Activated naive CD8-positive, alpha-beta T cell treated with anti-CD3 and anti-CD28 coated beads, Interleukin-2, amount 50 U/mL, for 24 hours (primary cell): ENCODE measurements at places on chromosomes 13 and 19.

DNA sequence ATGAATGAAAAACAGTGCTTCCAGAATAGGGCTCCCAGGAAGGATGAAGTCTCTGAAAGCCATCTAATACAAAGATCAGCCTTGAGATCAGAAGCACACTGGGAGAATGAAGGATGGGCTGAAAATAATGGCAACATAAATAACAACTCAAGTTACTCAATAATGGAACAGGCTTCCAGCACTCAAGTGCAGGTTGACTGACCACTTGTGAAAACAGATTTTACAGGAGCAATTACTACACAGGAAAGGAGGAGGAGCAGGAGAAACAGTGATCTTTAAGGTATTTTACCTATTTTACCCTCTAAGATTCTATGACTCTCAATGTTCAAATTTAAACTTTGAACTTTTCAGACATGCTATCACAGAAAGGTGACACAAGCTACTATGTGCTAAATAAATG lies 106.0 kb downstream of the USP12 start:
- no peak for DNase-seq

DNA sequence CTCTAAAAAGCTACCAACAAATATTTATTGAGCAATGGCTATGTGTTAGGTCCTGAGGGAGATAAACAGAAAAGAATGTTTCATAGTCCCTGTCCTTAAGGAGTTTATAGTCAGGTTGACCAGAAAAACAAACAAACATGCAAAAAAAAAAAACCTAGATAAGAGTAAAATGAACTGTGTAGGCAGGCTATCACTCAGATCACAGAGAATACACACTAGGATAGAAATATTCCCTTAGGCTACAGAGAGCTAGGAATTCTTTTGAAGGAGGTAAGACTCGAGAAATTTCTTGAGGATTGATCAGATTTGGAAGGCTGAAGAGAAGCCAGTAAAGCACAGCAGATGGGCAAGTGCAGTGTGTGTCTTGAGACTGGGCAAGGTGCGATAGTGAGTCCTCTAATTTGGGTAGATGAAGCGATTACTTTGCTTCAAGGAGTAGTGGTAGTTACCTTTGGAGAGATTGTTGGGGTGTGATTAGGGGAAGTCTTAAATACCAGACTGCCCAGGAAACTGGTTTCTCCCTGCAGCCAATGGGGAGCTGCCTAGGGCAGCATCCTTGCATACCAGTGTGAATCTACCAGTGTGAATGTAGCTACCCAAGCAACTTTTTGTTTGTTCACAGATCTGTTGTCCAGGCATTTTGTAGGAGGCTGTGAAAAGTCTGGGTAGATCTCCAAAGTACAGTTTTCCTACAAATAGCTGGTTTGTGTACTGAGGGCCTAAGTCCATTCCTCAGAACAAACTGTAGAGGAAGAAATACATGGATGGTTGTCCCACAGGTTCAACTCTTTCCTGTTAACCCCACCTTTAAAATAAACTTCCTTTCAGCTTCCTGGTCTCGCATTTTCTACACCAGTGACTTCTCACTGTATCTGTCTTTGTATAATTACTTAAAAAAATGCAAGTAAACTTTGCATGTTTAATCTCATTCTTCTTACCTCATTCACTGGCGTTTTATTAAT lies 314.1 kb downstream of the KLF5 start:
- DNase-seq: no peak

DNA sequence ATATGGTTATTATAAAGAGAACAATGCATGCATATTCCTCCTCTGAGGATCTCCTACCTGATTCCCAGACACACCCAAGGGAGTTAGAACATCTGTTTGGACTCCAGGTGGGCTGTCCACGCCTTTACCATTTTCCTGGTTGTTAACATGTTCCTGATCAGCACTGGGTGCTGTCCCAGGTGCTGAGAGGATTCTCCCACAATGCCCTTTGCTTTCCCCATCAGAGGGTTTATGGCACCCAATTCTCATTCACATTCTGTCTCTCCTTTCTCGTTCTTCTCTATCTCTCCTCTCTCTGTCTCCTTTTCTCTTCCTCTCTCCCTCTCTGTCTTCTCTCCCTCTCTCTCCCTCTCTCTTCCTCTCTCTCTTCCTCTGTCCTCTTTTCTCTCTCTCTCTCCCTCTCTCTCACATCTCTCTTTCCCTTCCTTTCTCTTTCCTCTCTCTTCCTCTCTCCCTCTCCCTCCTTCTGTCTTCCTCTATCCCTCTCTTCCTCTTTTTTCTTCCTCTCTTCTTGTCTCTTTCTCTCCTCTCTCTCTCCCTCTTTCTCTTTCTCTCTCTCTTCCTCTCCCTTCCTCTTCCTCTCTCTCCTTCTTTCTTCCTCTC lies 3.3 kb upstream of the RDH13 start:
- DNase-seq: no peak

DNA sequence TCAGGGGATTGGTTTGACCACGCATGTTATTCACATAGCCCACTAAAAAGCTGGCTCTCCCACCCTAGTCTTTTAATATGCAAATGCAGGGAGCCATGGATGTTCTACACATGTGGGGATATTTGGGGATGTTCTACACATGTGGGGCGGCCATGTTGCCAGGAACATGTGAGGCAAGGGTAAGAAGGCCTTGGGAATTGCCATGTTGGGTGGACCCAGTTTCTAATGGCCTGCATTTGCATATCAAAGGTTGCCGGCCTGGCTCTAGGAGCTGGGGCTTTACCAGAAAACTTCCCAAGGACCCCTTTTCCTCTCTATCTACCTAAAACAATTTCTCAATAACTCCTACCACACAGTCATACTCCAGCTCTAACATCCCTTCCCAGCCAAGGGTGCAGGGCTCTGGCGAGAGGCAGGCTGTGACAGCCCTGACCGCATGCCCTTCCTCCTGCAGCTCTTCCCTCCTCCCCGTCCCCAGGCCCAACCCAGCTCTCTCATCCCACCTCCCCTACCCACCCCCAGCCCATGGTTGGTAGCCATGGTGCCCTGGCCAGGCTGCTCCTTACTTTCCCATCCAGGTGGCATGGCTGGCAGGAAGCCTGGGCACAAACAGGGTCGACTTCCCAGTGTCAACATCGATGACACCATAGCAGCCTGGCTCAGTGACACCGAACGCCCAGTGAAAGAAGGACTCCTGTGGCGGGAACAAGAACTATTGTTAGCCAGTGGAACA lies 11.0 kb downstream of the PEPD start:
- DNase-seq: no peak

GRCh38 chr19:33715462-33715861 lies 81.2 kb upstream of the KCTD15 start:
- DNase-seq: no peak

GRCh38 chr19:57248646-57249045 lies 8.2 kb downstream of the ZNF805 start:
- no peak for DNase-seq

DNA sequence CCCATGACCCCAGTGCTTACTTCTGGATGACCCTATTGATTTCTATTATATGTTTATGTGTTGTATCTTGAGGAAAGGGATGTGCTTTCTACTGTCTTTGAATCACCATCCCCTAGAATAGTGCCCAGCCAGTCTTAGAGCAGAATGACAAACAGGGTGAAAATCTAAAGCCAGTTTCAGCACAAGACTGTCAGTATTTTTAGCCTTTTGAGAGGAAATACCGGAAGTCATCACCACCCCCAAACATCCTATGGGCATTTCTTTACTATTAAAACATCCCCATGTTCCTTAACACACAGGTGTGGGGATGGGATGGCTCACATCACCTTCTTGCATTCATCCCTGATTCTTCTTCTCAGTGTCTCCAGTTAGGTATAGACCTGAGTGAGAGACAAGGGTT lies 52.1 kb upstream of the UBE2L5 start:
- DNase-seq: no peak

GRCh38 chr19:13255041-13255718 lies 105.0 kb downstream of the IER2 start:
- no peak for DNase-seq

- DNase-seq: no peak
These were observed 570.9 kb downstream of the GPC6 start for GRCh38 chr13:93797463-93797862.

DNA sequence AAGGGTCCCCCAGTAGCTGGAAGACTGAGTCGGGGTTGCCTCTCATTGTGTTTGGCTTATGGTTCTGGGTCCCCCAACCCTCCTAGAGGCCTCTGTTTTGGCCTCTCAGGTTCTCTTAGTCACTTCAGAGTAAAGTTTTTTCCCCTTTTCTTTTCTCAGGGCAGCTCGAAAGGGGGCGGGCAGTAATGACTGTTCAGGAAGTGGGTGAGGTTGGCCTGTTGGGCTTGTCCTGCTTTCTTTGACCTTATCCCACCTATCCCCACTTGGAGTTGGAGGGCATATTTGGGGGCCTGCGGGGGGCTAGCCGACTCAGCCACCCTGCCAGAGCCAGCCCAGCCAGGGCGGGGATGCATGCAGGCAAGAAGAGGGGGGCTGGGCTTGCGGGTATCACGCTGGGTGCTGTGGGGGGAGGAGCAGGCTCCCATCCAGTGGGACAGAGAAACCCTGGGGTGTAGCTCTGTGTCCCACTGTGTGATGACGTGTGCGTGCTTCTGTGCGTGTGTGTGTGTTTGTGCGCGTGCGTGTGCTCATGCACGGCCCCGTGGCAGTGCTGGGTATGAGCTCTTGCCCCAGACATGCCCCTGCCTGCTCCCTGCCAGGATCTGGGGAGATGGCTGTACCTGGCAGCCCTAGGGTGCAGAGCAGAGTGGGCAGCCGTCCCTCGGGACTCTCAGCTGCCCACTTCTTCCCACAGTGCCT lies 1.4 kb downstream of the CIC start:
- peak; percentile 71 for DNase-seq

GRCh38 chr19:8662263-8662662 lies 31.8 kb downstream of the NFILZ start:
- DNase-seq: no peak

DNA sequence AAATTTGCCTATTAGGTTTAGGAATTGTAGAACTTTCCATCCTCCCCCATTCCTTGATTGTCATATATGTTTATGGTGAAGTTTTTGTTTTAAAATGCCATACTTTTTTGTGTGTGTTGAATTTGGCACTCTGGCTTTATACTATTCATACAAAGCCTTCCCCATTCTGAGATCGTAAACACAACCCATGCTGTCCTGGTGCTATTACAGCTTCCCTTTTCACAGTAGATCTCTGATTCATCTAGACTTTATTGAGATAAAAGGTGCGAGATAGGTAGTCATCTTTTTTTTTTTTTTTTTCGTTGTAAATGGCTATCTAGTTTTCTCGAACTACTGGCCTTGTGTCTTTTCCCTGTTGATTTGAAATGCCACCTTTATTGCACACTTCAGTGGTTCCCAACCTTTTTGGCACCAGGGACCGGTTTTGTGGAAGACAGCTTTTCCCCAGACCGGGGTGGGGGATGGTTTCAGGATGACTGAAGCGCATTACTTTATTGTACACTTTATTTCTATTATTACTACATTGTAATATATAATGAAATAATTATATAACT lies 94.6 kb downstream of the LRCH1 start:
- no peak for DNase-seq

DNA sequence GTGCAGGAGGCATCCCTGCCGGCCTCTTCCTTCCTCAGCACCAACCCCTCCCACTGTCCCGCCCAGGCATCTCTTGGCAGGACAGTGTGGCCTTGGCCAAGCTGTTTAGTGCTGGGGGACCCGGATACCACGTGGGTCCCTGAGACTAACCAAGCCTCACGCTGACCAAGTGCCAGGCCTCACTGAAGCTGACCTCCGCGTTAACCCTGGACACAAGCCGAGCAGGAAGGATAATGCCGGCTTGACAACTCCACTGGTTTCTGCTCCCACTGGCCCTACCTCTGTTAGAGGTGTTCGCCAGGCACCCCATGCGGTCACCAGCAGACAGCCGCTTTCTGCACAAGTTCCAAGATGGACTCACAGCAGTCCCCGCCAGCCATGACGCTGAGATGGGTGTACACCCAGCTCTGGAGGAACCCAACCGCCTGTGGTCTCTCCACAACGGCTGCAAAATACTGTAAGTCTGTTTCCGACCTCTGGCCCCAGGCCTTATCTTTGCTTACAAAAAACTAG lies 12.4 kb downstream of the GRTP1 start:
- DNase-seq: no peak

- DNase-seq: no peak
These were observed 120.6 kb downstream of the COL4A1 start for GRCh38 chr13:110186231-110186855.

DNA sequence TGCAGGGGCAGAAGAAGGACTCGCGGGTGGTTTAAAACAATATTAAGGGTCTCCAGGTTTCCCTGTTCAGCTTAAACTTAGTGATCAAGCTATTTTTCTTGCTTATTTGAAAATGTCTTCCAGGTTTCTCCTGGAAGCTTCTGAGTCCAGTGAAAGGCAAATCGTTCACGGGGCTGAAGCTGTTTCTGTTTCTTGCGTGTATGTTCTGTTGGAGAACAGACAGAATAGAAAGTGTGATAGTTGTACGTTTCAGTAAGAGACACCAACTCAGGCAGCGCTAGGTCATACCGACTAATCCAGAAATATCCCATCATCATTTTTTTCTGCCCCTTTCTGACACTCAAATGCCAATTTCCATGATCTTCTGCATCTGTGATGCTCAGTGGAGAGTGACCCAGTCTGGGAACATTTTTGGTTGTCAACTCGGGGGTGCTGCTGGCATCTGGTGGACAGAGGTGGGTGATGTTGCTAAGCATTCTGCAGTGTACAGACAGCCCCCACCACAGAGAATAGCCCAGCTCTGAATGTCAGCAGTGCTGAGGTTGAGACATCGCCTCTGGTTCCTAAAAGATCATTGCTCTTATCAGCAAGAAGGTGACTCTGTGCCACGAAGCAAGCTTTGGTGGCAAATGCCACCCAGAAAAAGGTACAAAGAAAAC lies 4.3 kb downstream of the KLF2 start:
- DNase-seq: peak; percentile 30

- DNase-seq: no peak
These were observed 17.0 kb downstream of the COMP start for GRCh38 chr19:18774107-18774506.

DNA sequence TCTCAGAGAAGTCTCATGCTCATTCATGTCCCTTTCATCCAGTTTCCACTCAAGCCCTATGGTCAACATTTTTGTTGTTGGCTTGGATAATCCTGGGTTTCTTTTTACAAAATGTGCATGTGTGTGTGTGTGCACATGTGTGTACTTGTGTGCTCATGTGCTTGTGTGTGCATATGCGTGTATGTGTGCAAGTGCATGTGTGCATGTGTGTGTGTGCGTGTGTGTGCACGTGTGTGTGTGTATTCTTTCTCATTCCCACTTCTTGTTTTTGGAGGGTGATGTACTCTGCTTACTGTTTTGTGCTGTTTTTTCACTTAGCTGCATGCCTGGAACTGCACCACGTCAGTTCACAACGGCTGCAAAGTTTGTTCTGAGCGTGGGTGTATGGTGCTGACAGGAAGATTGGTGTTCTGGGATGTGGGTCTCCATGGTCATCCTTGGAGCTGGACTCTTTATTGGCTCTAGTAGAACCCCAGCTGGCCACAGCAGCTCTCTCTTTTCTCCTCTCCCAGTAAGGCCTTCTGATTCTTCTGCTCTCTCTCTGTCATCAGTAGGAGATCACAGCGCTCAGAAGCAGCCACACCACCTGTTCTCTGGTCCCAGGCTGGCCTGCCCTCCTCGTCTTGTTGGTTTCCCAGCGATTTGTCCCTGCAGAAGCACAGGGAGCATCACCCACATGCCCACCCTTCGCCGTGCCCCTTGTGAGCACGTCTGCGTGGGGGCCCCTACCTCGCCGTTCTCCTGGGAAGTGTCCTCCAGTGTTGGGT lies 60.8 kb downstream of the SOX1 start:
- DNase-seq: no peak

GRCh38 chr19:14406645-14407401 lies 12.3 kb downstream of the DDX39A start:
- no peak for DNase-seq

- peak; percentile 69 for DNase-seq
These were observed 54.7 kb downstream of the ZNF787 start for GRCh38 chr19:56066152-56067023.

GRCh38 chr13:22027566-22027965 lies 356.7 kb downstream of the FGF9 start:
- DNase-seq: no peak
